Mammary epithelial cell (primary cell): ENCODE measurements at places on chromosomes 16 and 17.

DNA sequence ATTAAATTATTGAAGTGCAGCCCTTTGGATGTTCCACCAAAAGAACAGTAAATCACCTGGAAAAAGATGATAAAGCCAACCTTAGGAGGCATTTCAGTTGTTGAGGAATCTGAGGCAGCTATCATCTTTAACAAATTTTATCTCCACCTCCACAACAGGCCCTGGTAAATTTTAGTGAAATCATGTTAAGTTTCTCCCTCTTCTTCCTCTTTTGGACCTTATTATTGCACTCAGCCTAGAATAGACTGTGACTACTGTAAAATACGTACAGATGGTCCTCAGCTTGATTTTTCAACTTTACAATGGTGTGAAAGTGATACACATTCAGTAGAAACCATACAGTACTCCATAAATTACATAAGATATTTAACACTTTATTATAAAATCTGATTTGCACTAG lies 90.3 kb downstream of the USP32 start:
- no peak for DNase-seq

DNA sequence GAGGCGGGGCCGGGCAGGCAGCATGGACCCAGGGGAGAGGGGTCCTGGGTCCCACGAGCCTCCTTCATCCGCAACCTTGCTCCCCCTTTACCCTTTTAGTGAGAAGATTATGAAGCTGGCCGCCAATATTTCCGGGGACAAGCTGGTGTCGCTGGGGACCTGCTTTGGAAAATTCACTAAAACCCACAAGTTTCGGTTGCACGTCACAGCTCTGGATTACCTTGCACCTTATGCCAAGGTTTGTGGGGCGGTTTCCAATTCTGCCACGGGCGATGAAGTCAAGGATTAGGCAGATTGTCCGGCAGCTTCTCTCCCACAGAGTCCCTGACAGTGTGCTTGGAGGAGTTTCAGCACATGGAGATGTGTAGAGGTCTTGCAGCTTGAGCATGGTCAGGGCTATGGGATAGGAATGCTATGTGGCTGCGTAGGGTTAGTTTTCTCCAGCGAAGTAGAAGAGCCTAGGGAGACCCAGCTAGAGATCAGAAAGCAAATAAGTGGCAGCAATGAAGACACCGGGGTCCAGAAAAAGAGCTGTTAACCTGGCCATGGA lies 598 bp downstream of the NIP7 start:
- peak; percentile 16 for DNase-seq

DNA sequence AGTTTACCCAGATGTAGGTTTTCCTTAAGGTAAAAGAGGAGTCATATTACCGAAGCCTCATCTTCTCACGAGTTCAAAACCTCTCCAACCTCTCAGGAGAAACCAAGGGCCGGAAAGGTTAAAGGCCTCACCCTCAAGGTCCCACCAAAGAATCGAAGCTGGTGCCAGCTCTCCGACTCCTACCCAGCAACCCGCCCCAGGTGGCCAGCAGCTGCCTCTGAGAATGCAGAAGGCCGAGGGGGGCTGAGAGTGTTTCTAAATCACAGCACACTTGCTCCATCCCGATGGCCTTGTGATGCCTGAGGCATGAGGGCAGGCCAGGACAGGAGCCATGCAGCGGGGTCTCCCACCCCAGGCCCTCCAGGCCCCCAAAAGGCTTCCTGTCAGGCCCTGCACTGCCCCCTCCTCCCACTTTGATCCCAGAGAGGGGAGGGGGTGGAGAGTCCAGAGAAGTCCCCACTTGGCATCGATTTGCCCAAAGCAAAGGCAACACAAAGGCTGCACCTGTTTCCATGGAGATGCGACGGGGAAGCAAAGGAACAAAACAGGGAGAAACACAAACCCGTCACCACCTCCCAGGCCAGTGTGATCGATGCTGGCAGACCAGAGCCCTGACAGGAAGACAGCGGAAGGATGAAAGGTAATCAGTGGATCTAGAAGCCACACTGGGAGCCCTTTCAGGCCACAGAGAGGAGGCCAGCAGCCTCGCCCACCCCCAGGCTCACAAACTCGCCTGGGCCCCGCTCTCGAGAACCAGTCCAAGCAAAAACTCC lies 39.0 kb downstream of the CUEDC1 start:
- no peak for DNase-seq

GRCh38 chr17:32279891-32280716 lies 14.5 kb downstream of the RHBDL3 start:
- no peak for DNase-seq

GRCh38 chr16:1559446-1559975 lies 26.0 kb downstream of the TMEM204 start:
- DNase-seq: no peak

DNA sequence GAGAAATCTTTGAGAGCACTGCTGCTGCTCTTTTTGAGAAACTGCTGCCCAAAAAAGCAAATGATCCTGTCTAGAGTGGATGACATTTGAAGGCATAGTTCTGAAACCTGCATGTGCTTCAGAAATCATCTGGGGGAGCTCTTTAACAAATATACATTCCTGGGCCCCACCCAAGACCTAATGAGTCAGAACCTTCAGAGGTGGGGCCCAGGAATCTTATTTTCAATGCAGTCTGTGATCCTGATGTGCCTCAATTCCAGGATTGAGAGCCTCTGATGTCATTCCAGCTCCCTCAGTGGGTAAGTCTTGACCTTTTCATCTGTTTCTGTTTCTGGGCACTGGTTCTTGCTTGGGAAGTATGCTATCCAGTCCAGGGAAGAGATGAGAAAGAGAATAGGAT lies 42.3 kb downstream of the HNF1B start:
- peak; percentile 86 for DNase-seq

- DNase-seq: peak; percentile 68
These were observed 9.4 kb upstream of the SLC6A4 start for GRCh38 chr17:30244853-30245385.

GRCh38 chr17:6170349-6170748 lies 100.2 kb downstream of the WSCD1 start:
- DNase-seq: no peak

DNA sequence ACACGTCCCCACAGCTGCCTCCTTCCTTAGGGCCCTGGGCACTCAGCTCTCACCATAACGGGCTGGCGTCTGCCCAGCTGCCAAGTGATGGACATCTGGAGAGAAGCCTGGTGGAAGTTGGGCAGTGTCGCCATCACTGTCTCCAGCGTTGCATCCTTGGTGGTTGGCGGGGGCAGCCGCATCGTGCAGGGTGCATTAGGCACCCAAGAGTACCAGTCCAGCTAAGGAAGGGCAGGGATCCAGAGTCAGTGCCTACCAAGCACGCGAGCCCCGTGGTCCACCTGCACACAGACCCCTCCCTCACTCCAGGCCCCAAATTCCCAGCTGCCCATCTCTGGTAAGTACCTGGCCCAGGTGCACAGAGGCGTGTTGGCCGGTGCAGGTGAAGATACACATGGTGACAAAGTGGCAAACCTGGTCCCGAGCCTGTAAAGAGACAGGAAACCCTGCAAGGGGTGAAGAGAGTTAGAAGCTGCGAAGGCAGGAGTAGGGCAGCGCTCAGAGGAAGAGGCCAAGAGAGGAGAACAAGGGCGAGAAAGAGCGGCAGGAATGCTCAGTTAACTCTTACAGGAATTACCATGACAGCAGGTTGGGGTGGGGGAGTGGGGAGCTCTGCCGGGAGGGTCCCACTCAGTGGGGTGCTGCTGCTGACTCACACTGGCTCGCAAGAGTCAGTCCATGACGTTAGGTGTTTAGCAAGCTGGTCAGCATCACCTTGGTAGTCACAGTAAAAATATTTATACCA lies 9.5 kb downstream of the ALOX15 start:
- DNase-seq: no peak

GRCh38 chr16:85677383-85677967 lies 11.3 kb downstream of the GINS2 start:
- no peak for DNase-seq

DNA sequence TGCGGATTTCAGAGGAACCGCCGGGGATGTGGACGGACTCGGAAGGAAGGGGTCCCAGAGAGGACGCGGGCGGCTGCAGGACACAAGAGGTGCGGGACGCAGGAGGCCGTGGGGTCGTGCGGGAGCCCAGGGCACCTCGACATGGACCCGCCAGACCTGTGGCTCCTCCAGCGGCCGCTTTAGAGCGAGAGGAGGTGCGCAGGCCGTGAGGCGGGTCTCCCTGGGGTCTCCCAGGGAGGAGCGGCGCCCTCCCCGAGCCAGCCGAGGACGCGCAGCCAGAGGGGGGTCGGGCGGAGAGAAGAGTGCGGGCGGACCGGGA lies 6.8 kb upstream of the FLYWCH1 start:
- DNase-seq: no peak

- DNase-seq: no peak
These were observed 14.6 kb upstream of the SPHK1 start for GRCh38 chr17:76369804-76370203.

- no peak for DNase-seq
These were observed 75.6 kb downstream of the SPECC1 start for GRCh38 chr17:20084621-20085282.

GRCh38 chr17:71339206-71339605 lies 781.6 kb upstream of the SOX9 start:
- DNase-seq: no peak

- peak; percentile 66 for DNase-seq
These were observed 196.4 kb upstream of the KCNJ16 start for GRCh38 chr17:69878661-69879060.

GRCh38 chr16:75497558-75497957 lies 2.3 kb upstream of the CHST6 start:
- no peak for DNase-seq

DNA sequence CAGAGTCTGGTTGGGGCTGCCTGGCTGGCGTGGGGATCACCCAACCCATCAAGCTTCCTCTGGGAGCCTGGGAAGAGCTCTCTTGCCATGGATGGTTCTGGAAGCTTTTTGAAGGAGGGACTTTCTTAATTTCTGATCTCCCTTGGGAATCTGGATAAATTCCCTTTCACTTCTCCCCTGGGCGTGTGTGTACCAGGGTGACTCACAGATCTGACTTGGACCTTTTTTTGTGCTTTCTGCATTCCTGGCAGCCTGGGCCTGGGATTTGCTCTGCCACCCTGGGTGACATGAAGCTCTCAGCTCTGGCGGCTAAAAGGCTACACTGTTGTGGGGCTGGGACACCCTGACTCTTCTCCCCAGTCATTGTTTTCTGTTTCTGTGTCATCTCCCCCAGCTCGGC lies 70.1 kb downstream of the ABCC1 start:
- DNase-seq: peak; percentile 51
